ENCODE measurements at places on chromosomes 7 and 10.

GRCh38 chr7:15747301-15747700, 60.8 kb upstream of the MEOX2 start:
- peak; percentile 69 for DNase-seq

DNA sequence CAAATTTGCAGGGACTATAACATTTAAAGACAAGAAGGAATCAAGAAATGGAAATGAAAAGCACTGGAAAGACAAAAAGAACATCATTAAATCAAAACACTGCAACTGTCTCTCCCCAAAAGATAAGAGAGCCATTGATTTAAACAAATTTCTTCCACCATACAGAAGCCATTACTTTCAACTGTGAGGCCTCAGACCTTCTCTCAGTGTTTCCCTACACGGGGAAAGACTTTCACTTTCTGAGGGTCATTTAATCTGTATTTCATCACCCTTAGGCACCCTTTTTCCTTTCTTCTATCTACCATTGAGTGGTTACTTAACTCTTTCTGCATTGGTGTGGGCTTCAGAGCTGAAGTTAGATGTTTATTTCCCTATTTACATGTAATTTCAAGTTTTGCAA, 47.5 kb downstream of the CCDC172 start:
- no peak for DNase-seq

DNA sequence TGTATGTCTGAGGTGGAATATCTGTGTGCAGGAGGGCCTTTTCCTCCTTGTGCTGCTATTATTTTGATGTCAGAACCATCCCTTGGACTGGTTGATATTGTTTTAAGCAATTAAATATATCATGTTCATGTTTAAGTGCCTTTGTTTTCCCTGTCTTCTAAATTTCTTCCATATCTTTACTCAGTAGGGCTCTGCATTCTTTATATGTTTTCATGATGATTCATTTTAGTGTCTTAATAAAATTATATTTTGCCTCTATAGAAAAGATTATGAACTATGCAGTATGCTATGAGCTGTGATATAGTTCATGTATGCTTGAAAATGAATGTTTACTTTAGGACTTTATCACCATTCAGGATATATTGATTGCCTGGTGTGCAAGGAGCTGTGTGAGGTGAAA, 34.8 kb downstream of the AHR start:
- DNase-seq = no peak

DNA sequence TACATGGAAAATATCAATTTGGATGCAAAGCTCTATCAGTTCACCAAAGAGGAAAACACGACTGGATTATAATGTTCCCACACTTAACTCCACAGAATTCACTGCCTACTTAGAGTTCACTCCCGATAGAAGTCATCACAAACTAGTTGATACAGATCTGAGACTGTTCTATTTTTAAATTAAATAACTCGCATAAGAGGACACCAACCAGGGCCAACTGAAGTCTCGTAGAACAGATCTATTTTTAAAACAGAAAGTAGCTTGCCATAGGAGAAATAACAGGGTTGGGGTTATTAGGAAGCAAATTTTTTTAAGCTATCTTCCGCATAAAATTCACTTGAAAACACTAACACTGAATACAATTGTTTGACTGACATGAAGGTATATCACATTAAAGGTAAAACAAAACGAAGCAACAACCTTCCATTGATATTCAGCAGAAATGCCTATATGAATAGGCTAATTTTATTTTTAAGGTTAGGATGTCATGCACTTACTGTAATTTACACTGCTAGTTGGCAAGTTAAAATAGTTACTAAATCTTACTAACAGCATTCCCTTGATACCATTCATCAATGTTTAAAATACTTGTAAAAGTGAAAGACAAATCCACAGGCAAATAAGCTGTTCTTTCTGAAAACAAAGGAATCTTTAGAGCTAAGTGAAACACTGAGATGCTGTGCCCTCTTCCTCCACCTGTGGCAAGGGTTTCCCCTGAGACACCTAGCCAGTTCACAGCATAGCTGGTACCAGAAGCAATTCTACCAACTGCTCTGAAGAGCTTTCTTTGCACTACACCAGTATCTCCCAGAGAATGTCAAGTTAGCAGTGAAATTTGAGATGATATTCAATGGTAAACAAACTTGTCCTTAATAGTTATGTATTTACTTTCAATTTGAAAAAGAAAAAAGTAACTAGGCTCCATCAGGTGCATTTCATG, 186.7 kb upstream of the ANK3 start:
- DNase-seq = no peak

GRCh38 chr10:83917537-83918506, 221.5 kb upstream of the GHITM start:
- peak; percentile 5 for DNase-seq

DNA sequence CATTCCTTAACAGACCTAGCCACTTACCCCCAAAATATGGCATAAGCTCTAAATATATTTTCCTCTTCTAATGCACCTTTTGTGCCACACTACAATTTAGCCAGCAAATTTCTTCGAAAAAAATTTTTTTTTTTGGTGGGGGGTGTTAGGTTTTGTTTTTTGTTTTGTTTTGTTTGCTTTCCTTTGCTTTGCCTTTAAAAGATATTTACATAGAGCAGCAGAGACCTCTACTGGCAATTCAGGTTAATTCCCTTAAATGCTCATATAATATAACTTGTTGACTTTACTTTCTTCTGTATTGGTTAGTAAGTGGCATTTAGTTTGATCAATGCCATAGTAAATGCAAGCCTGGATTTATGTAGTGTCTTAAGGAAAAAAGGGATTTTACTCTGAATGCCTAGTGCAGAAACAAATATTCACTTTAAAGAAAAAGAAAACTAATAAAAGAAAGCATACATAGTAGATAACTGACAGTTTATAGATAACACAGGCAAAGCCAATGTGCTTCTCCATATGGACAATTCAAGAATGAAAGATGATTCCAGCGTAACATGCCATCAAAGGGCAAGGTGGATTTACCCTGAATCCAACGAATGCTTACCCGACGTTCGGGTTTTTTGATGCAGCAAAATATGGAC, 1250.6 kb downstream of the GATA3 start:
- DNase-seq = peak; percentile 49

GRCh38 chr10:86186633-86187032, 180.0 kb downstream of the GRID1 start:
- DNase-seq = no peak

DNA sequence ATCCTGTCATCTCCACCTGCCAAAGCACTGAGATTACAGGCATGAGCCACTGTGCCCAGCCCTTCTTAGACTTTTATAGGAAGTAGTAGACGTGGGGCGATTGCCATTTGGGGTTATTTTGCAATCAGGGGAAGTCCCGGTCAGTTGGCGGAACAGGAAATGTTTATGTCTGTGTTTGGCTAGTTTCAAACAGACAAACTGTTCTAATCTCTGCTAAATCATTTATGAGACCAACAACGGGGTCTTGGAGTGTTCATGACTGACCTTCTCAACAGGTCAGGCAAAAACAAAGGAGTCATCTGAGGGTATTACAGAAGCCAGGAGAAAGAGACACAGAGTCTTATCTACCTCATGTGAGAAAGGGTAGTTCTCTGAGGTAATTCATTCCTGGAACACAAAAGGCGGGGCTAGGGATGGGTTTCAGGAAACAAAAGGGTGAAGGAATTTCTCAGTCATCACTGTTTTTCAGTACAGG, 6.6 kb upstream of the TPK1 start:
- peak; percentile 88 for DNase-seq

DNA sequence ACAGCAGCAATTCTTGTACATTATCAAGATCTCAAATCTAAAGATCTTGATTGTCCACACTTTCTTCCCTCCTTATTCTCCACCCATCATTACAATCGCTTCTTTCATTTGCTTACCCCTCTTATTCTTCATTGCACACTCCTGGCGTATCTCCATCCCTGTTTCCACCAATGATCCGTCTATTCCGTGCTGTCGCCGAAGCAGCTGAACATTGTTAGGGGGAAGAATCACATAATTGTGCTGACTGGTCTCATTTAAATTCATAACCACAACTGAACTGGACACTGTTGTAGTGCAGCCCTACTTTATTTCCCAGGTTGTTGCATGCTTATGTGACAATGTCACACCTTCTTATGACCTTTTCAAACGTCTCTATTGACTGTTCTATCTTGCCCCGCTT, 18.9 kb upstream of the NRP1 start:
- no peak for DNase-seq

GRCh38 chr7:156832195-156832877, 60.6 kb downstream of the LMBR1 start:
- no peak for DNase-seq

DNA sequence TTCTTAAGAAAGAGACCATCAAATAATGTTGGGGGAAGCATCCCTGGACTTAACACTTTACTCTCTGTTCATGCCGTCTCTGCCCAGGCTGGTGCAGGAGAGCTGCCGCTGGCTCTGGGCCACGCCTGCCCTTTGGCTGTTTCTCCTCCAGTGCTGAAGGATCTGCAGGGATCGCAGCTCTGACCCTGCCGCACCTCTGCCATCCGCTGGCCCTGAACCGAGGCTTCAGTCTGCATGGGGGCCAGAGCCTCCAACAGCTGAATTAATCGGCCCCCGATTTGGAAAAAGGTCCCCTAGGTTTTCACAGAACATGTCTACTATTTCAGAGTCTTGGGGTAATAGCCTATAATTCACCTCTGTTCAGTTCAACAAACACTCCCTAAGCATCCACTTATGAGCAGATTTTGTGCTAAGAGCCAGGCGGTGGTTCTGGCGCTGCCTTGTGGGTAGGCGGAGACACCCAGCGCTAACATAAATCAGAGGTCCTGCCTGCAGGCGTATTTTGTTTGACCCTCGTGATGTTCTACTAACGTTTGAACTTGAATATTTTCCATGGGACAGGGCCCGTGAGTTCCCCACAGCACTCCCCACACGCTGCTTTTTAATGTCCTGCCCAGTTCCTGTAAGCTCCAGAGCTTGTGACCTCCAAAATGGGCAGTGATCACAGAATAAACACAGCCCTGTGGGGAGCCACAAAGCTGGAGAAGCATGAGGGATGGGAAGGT, 99.0 kb downstream of the DYNC2I1 start:
- no peak for DNase-seq

DNA sequence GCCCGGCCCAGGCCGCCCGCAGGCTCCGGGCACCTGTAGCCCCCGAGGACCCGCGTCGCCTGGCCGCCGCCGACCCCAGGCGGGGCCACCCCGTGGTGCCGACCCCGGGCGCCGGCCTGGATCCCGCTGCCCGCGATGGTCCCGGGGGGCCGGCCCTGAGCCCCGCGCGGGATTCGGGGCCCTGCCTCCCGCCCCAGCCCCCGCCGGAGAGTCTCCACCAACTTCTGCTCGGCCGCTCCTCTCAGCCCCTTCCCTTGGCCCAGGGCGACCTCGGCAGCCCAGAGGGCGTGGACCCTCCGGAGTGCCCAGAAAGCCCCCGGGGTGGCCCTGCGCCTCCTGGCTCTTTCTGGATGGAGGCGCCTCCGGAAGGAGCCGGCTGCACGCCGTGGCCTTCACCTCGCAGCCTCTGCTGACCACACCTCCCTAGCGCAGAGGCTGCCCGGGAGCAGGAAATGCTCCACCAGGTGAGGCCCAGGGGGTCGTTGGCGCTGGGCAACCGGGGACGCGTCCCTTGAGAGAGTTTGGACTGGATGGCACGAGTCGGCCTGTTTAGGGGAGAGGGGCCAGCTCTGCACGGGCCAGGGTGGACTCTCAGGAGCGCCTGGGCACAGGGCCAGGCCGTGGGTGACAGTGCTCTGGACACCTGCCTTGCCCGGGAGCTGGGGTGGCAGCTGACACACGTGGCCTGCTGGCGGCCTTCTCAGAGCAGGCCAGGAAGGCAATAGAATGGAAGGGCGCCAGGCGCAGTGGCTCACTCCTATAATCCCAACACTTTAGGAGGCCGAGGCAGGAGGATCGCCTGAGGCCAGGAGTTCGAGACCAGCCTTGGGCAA, 529 bp downstream of the ZNF853 start:
- no peak for DNase-seq

- no peak for DNase-seq
These were observed 10.2 kb downstream of the UBN2 start for GRCh38 chr7:139241258-139241657.

DNA sequence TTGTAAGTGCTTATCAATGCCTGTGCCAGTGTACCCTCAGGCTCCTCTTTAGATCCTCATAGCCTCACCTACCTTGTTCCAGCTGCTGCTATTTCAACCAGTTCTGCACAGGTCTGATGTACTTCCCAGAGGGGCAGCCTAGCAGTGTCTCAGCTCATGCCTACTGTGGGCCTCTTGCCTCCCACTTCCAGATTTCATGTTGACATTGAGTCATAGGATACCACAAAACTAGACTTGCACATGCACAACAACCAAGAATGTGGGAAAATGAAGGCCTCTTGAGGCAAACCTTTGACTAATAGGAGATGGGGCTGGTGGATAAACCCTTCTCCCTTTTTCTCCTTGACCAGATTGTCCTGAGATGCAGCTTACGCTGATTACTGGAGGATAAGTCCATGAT, 31.0 kb downstream of the PON3 start:
- peak; percentile 30 for DNase-seq

- no peak for DNase-seq
These were observed 4.6 kb downstream of the SOSTDC1 start for GRCh38 chr7:16460789-16461493.

- no peak for DNase-seq
These were observed 338.5 kb upstream of the FOXK1 start for GRCh38 chr7:4343272-4344247.

- DNase-seq = peak; percentile 52
These were observed 1.4 kb downstream of the NDUFB8 start for GRCh38 chr10:100528123-100528886.

- DNase-seq = no peak
These were observed 66.1 kb upstream of the PAX2 start for GRCh38 chr10:100679327-100679726.

- no peak for DNase-seq
These were observed 178.1 kb upstream of the PPP2R2D start for GRCh38 chr10:131722525-131723264.

DNA sequence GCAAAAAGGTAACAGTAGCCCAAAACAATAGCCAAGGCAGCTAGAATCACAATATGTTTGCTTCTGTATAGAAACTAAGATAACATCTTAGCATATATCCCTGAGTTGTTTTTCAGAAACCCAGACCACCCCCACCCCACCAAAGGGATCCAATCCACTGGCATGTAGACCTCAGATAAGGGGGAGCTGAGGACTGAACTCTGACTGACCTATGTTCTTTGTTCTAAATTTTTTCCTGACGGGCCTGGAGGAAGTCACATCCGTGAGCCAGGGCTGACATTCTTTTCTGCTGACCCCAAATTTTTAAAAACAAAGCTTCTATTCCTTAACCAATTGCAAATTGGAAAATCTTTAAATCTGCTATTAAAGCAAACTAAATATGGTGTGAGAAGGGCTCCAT, 493.9 kb upstream of the IGFBP3 start:
- DNase-seq = peak; percentile 68

GRCh38 chr7:84102213-84102612, 92.4 kb downstream of the SEMA3A start:
- peak; percentile 70 for DNase-seq

- no peak for DNase-seq
These were observed 68.4 kb upstream of the ATP6V0A4 start for GRCh38 chr7:138866353-138866752.

All from cardiac fibroblast (primary cell).